Retinal pigment epithelial cell (primary cell): ENCODE measurements at places on chromosomes 7 and 10.

DNA sequence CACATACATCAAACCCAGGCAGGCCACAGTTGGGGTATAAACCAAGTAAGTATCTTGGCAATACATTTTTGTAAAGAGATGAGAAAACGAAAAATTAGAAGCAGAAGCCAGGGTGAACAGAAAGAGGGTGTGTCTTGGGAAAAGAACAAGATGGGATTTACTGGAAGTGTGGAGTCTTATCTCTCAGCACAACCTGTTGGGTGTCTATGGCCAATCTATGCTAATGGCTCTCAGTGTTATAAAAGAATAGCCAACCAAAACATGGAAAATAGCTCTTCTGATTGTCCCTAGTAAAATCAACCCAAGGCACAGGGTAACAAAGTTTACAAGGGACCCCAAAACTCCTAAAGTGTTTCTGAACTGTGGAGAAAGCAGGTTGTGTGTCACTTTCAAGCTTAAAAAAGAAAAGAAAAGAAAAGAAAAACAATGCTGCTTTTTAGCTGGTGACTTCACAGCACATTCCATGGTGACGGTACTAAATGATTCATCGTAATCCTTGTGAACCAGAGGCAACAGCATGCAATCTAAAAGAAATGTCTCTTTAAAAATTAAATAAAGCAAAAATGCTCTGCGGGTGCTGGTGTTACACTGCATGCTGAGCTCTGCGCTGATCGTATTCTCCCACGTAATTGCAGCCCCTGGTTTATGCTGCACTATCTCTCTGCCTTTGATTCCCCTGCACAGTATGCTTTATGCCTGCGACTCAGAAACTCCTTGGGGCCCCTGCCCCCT is 100.8 kb downstream of the C10orf90 start:
- peak; percentile 82 for DNase-seq

- DNase-seq = no peak
Observed at GRCh38 chr7:140638173-140638791, 2.3 kb downstream of the DENND2A start.

- DNase-seq = no peak
Observed at GRCh38 chr10:59868696-59869593, 37.4 kb downstream of the CCDC6 start.

- no peak for DNase-seq
Observed at GRCh38 chr7:101108330-101108857, 18.5 kb upstream of the SERPINE1 start.

DNA sequence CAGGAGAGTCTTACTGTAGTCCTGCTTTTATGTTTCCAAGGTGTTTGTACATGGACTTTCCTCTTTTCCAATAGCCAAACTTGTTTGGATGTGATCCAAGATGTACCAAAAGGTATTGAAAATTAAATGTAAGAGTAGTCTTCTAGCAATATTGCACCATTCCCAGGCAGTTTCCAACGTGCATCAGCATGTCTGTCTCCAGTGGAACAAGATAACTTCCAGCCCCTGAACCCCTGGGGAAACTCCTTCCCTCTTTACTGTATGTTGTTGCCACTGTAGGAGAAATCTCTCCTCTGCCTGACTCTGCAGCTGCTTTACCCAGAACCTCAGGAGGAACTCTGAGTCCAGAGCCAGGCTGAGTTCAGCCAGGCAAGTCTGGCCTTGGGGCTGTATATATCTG is 18.5 kb downstream of the ARMC10 start:
- DNase-seq = no peak

GRCh38 chr10:95262763-95263518 is 27.9 kb downstream of the PDLIM1 start:
- DNase-seq = no peak

DNA sequence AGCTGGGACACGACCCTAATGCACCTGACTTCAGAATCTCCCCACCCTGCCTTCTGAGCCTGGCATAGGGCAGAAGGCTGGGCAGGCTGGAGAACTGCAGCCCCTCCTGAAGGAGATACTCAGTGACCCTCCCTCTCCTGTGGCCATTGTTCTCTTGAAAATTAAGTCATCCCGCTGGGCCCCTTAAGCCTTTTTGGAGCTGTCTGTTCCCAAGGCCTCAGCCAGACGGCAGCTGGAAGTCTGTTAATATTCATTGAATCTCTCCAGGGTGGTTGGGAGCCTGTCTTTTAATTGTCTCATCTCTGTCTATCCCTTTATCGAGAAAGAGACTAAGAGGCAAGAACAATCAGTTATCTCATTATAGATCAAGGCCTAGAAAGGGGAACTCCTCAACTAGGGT is 118.1 kb upstream of the PCBD1 start:
- DNase-seq = no peak

DNA sequence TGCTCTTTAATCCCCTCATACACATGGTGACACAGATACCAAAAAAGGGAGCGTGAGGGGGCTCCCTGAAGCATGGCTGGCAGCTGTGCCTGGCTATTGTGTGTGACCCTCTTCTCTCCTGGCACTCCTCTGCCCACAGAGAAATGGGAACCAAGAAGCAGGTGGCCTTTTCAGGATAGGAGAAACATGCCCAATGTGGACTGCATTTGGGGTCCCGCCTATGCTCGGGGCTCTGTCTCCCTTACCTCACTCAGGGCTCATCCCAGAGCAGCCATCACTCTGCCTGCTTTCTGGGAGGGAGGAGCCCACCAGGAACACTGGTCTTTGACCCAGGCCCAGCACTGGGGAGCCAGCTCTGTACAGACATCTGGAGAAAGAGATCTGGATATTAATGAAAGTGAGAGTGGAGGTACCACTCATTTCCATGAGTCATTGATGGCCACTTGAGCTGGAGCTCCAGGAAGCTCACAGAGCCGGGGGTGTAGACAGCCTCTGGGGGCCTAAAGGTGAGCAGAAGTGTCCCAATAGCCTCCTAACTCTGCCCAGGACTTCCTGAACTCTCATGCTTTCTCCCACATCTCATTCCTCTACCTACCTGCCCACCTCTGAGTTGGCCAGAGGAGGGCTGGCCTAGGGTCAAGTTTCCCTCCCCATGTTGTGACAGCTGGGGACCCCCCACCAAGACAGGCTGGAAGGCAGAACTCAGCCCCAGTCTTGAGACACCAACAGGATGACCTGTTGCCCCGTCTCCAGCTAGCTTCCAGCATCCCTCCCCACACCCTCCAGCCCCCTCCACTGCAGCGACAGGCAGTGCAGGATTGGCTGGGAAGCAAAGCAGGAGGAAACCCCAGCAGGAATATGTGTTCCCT is 42.6 kb downstream of the DRGX start:
- DNase-seq = no peak

GRCh38 chr10:650886-651615 is 38.4 kb downstream of the DIP2C start:
- peak; percentile 84 for DNase-seq

- DNase-seq = no peak
Observed at GRCh38 chr10:119270762-119271366, 63.5 kb downstream of the GRK5 start.

DNA sequence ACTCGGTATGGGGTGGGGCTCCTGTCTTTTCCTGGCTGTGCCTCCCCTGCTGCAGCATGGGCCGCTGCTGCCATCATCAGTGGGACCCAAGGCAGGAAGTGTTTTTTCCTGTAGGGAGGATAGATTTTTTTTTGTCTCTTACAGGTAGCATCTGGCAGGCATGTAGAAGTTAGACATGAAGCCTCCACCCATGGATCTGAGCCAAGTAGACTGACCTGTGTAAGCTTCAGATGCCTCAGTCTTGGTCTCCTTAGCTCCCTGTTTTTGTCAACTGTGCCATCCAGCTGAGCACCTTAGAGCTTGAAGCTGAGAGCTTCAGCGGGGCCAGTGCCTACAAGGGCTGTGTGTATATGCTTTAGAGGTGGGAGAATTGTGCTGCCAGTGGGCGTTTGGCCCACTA is 93.5 kb downstream of the AUTS2 start:
- no peak for DNase-seq

- DNase-seq = peak; percentile 12
Observed at GRCh38 chr7:94056796-94057207, 52.6 kb upstream of the BET1 start.

DNA sequence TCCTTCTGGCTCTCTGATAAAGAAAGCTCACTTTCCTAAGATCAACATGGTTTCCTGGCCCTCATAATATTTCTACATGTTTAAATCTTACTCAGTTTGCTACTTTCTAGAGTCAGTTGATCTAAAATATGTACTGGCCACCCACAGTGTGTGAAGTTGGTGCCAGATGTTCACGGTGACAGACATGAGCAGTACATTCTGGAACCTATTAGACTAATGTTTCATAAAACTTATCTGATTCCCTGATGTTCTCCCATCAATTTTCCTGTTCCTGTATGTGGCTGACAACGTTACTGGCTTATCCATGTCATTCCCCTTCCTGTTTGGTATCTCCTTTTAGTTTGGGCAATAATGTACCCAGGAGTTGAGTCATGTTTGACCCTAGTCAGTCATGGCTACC is 13.7 kb upstream of the CPVL start:
- DNase-seq = no peak

DNA sequence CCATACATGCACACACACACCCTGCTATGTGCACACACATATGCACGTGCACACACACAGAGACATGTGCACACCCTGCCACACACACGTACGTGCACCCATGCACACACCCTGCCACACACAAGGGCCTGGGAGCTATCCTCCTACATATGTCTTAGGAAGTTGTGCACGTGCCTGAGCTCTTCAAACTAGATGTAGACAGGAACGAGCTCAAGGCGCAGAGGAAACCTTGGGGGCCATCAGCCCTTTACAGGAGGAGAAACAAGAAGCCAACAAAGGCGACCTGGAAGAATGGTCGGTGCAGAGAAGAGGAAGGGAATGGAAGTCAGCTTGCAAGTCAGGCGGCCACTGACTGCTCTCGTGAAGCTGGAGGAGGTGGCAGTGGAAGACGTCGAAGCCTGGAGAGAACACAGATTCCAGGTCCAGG is 58.7 kb downstream of the AOC1 start:
- no peak for DNase-seq

- no peak for DNase-seq
Observed at GRCh38 chr7:129343099-129343700, 91.0 kb upstream of the STRIP2 start.

- DNase-seq = no peak
Observed at GRCh38 chr7:47952224-47952623, 4.0 kb upstream of the PKD1L1 start.

GRCh38 chr7:79050603-79051002 is 402.9 kb downstream of the MAGI2 start:
- peak; percentile 14 for DNase-seq

DNA sequence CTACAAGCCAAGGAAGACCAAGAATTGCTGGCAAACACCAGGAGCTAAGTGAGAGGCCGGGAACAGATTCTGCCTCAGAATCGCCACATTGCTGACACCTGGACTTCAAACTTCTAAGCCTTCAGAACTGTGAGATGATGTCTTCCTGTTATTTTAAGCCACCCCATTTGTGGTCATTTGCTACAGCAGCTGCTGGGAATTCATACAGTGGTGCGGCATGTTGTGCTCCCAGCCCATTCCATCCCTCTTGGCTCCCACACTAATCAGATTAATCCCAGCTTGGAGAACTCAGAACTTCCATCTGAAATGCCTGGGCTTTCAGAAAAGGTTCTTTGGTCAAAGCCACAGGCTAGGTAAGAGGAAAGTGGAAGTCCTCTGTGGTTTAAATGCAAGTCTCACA is 24.9 kb downstream of the TCAF1 start:
- DNase-seq = no peak
